Upper lobe of right lung (tissue), 1 donor: ENCODE measurements at places on chromosomes 6 and 20.

GRCh38 chr20:53609491-53610445 is 16.1 kb upstream of the ZNF217 start:
- peak overlapping the region; percentile 14 for H3K4me3 ChIP-seq
- no peaks in the 10 kb centered on the region for H3K36me3 ChIP-seq
- DNase-seq: peak; percentile 77
- peaks cover 20% of the 10 kb centered on the region for H3K4me1 ChIP-seq
- H3K27ac ChIP-seq: peak overlapping the region; percentile 52

DNA sequence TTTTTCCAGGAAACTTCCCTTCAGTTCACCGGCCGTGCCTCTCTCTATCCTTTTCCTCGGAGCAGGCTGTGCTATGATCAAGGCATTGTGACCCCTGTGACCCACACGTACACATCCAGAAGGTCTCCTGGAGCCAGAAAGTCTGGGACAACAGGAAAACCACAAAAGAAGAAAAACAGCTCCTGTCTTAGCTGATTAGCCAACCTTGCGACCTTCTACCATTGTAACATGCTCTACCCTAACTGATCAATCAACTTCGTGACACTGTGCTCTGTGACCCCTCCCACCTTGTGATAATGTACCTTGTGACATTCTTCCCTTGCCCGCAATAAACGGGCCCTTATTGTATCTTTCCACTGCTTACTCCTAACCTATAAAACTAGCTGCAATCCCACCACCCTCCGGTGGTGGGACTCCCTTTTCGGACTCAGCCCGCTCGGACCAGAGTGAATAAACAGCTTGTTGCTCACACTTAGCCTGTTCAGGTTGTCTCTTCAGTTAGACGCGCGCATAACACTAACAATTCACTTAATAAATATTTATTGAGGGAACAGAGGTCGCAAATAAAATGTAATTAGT is 24.2 kb downstream of the ZNF311 start:
- peak overlapping the region; percentile 83 for H3K4me3 ChIP-seq
- H3K36me3 ChIP-seq: no peaks in the 10 kb centered on the region
- H3K27ac ChIP-seq: no peak overlapping the region
- no peaks in the 10 kb centered on the region for H3K4me1 ChIP-seq
- DNase-seq: no peak
- H3K27me3 ChIP-seq: peaks cover 10% of the 10 kb centered on the region

DNA sequence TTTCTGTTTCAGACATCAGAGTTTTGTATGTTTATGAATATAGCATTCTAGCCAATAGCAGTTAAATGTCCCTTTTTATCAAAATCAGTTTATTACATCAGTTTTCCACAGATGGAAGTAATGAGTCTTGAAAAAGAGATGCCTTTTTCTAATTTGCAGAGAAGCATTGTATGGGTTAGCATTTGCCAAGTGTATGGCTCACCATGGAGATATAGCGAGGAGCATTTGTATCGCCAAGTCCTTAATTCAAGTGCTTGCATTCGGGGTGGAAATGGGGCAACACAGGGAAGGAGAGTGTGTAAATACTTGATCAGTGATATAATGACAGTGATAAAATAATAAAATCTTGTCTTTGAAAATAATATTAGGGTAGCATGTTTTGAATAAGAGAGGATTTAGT is 42.9 kb downstream of the TXLNB start:
- no peak for DNase-seq
- no peak overlapping the region for H3K27ac ChIP-seq
- H3K27me3 ChIP-seq: no peaks in the 10 kb centered on the region
- H3K36me3 ChIP-seq: no peaks in the 10 kb centered on the region
- H3K4me3 ChIP-seq: no peak overlapping the region

DNA sequence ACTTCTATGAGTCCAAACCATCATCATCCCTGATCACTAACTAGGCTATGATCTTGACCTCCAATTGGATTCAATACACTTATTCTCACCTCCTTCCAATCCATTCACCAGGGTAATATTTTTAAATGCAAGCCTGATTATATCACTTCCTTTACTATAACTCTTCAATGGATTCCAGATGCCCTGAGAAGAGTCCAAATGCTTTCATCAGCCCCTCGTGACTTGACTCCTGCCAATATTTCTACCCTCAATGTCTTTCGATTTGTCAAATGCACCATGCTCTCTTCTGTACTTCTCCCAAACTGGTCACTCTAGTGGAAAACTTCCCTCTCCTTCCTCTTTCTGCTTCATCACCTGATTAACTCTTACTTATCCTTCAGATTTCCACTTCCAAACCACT is 70.8 kb downstream of the CD164 start:
- H3K4me3 ChIP-seq: no peak overlapping the region
- DNase-seq: no peak
- no peaks in the 10 kb centered on the region for H3K27me3 ChIP-seq
- H3K27ac ChIP-seq: no peak overlapping the region
- no peaks in the 10 kb centered on the region for H3K36me3 ChIP-seq

GRCh38 chr6:20366082-20366830 is 35.4 kb upstream of the E2F3 start:
- H3K27me3 ChIP-seq: peaks cover 4% of the 10 kb centered on the region
- H3K4me3 ChIP-seq: no peak overlapping the region
- no peak overlapping the region for H3K27ac ChIP-seq
- H3K36me3 ChIP-seq: no peaks in the 10 kb centered on the region
- no peaks in the 10 kb centered on the region for H3K4me1 ChIP-seq

DNA sequence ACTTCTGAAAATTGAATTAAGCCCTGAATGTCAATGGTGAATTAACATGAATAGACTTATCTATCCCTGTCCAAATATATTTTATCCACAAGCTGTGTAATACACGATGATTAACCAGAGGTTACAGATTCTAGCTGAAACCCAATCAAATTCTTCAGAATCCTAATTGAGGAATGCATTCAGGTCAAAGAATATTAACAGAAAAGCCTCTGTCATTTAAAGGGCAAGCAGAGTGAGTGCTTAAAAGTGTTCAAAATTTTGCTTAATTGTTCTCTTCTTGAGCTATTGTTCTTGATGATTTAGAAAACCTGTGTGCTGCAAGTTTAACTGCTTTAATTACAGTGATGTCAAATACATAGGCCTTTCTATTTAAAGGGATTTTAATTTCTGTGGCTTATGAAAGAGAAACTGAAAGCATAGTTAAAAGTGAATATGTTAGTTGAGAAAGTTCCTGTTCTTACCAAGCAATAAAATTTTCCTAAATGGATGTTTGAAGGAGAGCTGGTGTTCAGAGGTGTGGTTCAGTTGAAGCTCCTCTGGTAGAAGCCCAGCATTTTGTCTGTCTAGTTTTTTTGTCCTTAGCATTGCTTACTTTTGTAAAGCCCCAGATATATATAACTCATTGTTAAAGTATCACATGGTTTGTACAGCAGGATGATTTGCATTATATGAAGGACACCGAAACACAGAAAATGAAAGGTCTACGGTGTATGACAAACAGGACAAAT is 466.3 kb upstream of the PLCB4 start:
- DNase-seq: no peak
- H3K4me1 ChIP-seq: no peaks in the 10 kb centered on the region
- H3K27me3 ChIP-seq: no peaks in the 10 kb centered on the region

DNA sequence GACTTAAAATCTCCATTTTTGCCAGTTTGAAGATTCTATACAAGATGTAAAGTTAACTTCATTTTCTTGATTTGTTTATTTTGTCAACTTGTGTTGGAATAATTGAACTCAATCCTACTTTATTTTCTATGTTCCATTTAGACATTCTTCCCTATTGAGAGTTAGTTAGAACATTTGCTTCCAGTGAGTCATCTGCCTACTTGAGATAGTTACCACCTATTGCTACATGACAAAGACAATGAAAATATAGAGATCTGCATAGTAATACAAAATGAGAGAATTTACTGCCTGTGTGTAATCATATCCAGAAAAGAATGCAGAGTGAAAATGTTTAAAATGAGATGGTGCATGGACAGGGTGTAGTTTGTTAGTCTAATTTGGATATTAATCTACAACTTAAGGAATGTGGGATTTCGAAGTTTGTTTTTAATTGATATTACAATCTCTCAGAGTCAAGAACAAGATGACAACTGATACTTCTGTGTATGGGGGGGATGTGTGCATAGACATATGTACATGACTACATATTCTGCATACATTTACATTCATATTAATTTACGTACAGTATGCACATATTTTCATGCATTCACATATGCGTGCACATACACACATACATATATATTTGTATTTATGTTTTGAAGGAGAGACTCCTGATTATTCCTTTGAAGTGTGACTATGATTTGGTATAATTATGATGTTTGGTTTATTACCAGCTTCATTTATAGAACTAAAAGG is 420.1 kb downstream of the NKAIN2 start:
- H3K4me1 ChIP-seq: no peaks in the 10 kb centered on the region
- no peak overlapping the region for H3K4me3 ChIP-seq
- H3K27ac ChIP-seq: no peak overlapping the region
- no peak for DNase-seq
- H3K27me3 ChIP-seq: no peaks in the 10 kb centered on the region

DNA sequence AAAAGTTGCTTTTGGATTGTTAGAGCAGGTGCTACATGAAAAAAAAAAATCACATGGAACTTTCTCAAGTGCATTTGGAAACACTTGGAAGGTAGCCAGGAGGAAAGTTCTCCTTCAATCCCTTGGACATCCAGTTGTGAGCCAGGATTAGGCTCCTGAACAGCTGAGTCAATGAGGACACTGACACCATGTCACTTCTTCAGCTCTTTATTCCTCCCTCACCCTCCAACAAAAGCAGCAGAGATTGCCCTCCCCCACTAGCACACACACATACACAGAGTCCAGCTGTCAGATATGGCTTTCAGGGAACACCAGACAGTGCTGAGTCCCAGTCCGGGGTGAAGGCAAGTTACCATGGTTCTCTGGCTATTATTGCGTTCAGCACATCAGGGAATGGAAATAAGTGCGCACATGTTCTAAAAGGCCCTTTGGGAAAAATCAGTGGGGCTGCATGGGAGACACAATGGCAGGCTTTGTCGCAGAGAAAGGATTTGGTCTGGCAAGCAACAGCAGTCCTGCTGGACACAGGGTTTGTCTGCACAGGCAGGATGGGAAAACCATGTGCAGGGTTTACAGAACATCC is 124.7 kb upstream of the MARCKS start:
- H3K27ac ChIP-seq: no peak overlapping the region
- H3K4me1 ChIP-seq: no peaks in the 10 kb centered on the region
- no peak for DNase-seq
- no peaks in the 10 kb centered on the region for H3K36me3 ChIP-seq
- no peak overlapping the region for H3K4me3 ChIP-seq

DNA sequence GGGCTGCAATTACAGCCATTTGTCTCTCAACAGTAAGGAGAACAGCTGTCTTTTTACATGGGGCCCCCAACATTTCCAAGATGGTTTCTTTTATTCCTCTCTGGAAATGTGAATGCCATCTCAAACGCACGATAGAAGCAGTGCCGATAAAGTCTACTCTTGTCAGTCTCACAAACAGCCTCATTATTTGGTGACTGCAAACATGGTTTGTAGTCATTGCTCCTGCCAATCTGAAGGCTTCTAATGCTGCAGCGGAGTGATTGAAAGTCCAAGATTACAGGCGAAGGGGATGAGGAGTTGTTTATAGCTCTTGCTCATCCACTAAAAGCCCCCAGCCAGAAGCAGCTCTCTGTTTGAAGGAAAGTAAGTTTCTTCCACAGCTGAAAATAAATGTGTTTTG is 657.1 kb downstream of the CBLN4 start:
- H3K27me3 ChIP-seq: no peaks in the 10 kb centered on the region
- no peak overlapping the region for H3K27ac ChIP-seq
- DNase-seq: no peak
- H3K36me3 ChIP-seq: no peaks in the 10 kb centered on the region
- H3K4me3 ChIP-seq: no peak overlapping the region

GRCh38 chr6:5412663-5413062 is 151.3 kb downstream of the FARS2 start:
- DNase-seq: no peak
- no peak overlapping the region for H3K4me3 ChIP-seq
- no peak overlapping the region for H3K27ac ChIP-seq
- no peaks in the 10 kb centered on the region for H3K27me3 ChIP-seq

DNA sequence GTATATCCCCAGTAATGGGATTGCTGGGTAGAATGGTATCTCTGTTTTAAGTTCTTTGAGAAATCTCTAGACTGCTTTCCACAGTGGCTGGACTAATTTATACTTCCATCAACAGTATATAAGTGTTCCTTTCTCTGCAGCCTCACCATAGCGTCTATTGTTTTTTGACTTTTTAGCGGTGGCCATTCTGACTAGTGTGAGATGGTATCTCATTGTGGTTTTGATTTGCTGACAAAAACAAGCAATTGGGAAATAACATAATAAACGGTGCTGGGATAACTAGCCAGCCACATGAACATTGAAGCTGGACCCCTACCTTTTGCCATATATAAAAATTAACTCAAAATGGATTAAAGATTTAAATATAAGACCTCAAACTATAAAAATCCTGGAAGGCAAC is 14.2 kb downstream of the OR2A4 start:
- DNase-seq: no peak
- no peak overlapping the region for H3K27ac ChIP-seq
- no peaks in the 10 kb centered on the region for H3K36me3 ChIP-seq
- no peaks in the 10 kb centered on the region for H3K4me1 ChIP-seq
- no peaks in the 10 kb centered on the region for H3K27me3 ChIP-seq

- H3K4me3 ChIP-seq: peak overlapping the region; percentile 77
- no peak for DNase-seq
- no peaks in the 10 kb centered on the region for H3K27me3 ChIP-seq
Observed at GRCh38 chr6:111258615-111259088, 171.3 kb downstream of the SLC16A10 start.

- H3K27me3 ChIP-seq: no peaks in the 10 kb centered on the region
- H3K4me3 ChIP-seq: no peak overlapping the region
- no peak for DNase-seq
- H3K27ac ChIP-seq: no peak overlapping the region
Observed at GRCh38 chr20:34536798-34537394, 20.7 kb downstream of the DYNLRB1 start.

DNA sequence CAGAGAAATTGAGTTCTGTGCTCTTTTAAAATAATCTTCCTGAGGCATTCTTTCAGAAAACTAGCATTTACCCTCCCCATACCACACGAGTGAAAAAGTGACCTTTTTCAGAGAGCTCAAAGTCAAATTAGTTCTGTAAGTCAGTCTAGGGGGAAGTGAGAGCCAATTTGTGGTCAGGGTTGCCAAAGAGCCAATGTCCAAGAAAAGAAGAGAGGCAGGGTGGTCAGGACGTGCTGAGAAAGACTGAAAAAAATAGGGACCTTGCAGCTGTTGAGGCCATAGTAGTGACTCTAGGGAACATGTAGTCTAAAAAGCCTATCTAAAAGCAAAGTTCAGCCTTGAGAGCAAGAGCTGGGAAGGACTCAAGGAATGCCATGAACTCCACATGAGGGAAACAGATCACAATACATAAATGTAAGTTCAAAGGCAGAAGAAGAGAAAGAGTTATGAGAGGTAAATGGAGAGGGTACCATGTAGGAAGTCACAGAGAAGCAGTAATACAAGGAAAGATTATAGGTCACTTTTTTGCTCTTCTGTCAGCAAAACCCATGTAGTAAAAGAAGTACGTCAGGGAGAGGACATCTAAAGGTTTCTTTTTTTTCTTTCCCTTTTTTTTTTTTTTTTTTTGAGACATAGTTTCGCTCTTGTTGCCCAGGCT is 565.1 kb upstream of the FLRT3 start:
- no peak overlapping the region for H3K27ac ChIP-seq
- H3K4me1 ChIP-seq: no peaks in the 10 kb centered on the region
